Activated T-cell treated with anti-CD3 and anti-CD28 coated beads, Interleukin-2, amount 50 U/mL, for 72 hours (primary cell): ENCODE measurements at places on chromosomes 4 and X.

DNA sequence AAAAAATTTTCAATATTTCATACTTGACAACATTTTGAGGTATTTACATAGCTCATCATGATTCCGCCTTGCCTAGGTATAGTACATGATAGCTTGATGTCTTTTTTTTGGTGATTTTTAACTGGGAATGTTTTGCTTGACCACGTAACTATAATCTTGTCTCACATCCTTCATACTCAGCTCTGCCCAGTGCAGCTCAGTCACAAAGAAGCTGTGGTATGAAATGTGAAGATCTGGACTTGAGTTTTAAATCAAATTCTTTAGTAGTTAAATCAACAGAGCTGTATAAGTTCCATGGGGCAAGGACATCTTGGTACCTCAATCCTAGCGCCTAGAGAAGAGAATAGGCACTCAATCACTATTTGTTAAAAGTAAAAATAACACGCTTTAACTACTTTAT lies 276.3 kb upstream of the DKK2 start:
- DNase-seq, result no peak

GRCh38 chrX:136588036-136588435 lies 56.0 kb downstream of the VGLL1 start:
- no peak for DNase-seq

DNA sequence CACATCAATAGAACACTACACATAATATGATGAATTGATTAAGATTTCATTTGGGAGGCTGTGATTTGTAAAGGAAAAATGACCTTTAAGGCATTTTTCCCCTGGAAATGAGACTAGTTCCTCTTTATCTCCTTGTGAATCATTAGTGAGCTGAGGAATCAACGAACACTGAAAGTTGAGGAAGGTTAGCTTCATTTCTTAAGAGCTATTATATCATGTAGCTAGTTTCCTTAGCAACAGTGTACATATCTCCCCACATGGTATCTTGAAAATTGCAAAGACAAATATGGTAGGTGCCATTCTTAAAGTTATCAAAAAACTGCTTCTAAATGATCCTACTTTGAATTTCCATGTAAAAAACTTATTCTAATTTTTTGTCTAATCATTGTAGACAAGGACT lies 127.5 kb upstream of the NRK start:
- no peak for DNase-seq

DNA sequence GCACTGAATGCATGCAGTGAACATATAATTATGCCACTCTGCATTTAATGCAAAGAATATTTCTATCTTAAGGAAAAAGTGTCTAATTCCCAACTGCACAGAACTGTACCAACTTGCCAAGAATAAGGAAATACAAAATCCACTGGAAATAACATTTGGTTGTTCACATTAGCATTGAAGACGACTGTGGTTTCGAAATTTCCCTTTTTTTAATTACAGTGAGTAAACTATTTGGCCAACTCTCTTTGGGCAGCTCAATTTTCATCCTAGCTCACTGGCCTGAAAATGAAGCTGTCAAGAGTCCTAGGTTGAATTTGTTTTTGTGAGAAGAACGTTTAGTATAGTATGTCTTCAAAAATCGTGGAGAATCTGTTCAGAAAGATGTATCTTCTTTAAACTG lies 81.6 kb upstream of the MID1 start:
- DNase-seq, result no peak

GRCh38 chr4:162853788-162854187 lies 312.9 kb downstream of the NAF1 start:
- no peak for DNase-seq

DNA sequence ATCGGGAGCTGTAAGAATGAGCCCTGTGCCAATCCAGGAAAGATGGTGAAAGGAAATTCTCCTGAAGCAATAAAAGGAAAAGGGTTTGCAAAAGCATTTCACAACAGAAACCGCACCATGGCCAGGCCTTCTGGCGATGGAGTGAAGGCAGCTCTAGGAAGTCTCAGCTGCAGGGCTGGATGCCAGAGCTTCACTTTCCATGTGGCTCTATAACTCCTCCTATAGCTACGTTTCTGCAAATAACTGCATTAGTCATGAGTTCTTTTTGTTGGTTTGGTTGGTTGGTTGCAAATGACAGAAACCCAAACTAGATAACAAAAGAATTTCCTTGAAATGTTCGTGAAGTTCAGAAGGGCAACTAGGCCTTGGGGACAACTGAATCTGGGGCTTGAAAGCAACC lies 84.6 kb downstream of the RELL1 start:
- DNase-seq, result no peak

GRCh38 chrX:39065051-39065871 lies 264.0 kb downstream of the MID1IP1 start:
- no peak for DNase-seq

- no peak for DNase-seq
Measured at GRCh38 chr4:22625311-22625710, 67.4 kb upstream of the GBA3 start.

GRCh38 chr4:94833394-94833793 lies 75.6 kb downstream of the BMPR1B start:
- DNase-seq, result no peak

DNA sequence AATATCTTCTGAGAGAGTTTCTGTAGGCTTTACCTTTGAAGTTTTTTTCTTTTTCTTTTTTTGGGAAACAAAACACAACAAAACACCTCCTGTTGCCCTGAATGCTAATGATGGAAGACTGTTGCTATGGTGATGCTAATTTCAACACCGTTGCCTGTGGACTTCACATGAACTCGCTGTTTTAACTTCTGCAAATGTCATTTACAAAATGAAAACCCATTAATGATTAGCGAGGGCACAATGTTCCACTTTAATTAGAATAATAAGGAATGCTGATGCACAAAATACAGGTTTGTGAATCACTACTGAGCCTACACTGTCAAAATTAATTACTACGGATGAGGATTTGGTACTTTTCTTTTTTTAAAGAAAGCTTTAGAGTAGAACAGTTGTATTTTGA lies 227.1 kb upstream of the FTHL17 start:
- no peak for DNase-seq

- no peak for DNase-seq
Measured at GRCh38 chrX:16464369-16464768, 185.6 kb upstream of the S100G start.

GRCh38 chrX:131393426-131393825 lies 104.3 kb upstream of the IGSF1 start:
- no peak for DNase-seq

GRCh38 chr4:112693507-112693906 lies 56.6 kb downstream of the LARP7 start:
- DNase-seq, result no peak

- no peak for DNase-seq
Measured at GRCh38 chrX:1283093-1283492, 14.5 kb downstream of the CSF2RA start.

GRCh38 chr4:1211371-1211770 lies 37.6 kb downstream of the CTBP1 start:
- DNase-seq, result no peak

DNA sequence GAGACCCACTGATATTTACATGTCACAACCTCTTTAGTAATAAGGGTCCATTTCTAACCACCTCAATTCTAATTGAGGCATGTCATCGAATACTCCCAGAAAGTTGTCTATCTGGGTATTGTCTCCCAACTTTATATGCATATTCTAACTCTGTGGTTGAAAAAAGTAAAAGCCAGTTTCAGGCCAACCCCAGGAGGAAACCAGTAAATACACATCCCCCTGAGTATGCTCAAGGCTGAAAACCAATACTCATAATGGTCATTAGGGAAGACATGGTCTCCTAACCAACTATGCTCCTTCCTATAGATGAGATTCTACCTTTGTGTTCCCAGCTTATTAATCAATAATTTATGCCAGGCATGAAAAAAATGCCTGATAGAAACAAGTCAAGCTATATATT lies 96.6 kb downstream of the SH3KBP1 start:
- no peak for DNase-seq

DNA sequence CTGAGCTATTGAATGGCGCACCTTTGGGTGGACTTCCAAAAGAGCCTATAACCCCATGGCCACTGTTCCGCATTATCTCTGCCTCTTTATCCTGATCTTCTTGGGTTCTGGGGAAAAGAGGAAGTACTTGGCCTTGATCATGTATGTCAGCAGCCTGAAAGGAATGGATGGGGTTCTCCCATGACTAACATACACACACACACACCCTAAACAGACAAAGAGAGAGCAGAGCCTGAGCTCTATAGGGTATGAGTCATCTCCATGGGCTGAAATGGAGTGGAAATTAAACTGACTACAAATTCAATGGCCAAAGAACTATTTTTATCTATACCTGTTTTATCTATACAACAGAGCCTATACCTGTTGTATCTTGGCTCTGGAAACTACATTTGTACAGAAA lies 141.5 kb upstream of the MTMR8 start:
- no peak for DNase-seq

DNA sequence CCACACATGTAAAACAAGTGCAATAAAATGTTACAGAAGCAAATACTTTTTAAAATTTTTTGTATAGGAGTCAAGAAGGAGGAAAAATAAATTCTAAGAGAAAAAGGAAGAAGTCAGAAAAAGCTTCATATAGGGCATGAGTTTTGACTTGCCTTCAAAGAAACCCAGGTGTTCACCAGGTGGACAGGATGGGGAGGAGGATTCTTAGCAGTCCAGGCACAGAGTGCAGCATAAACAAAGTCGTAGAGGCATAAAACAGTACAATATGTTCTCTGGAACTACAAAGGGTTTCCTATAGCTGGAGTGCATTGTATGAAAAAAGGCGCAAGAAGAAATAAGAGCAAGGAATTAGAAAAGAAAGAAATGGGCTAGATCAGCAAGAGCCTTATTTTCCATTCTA lies 1.9 kb upstream of the SCFD2 start:
- no peak for DNase-seq

GRCh38 chr4:168221301-168221700 lies 97.3 kb downstream of the DDX60 start:
- DNase-seq, result no peak

GRCh38 chr4:141705747-141706377 lies 69.5 kb downstream of the IL15 start:
- DNase-seq, result no peak

- no peak for DNase-seq
Measured at GRCh38 chrX:68880846-68881552, 52.2 kb downstream of the EFNB1 start.

DNA sequence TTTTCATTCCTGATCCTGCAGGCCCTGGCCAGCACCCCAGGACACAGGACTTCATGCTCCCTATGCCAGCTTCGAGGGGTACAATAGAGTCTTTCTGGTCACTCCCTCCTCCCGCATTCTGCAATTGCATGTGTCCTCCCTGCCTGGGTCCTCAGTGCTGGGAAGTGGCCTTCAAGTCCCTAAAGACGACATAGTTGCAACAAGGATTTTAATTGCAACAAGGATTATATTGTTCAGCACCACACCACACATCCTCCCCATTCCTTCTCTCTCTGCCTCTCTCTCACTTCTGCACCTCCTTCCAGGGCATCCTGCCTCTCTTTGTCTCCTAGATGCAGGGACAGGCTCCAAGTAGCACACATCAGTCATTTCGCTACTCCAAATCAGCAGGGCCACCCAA lies 25.5 kb downstream of the SCD5 start:
- DNase-seq, result no peak

GRCh38 chrX:135629342-135629741 lies 84.1 kb upstream of the CT45A1 start:
- DNase-seq, result no peak

- DNase-seq, result no peak
Measured at GRCh38 chr4:17758485-17758884, 22.9 kb downstream of the FAM184B start.

DNA sequence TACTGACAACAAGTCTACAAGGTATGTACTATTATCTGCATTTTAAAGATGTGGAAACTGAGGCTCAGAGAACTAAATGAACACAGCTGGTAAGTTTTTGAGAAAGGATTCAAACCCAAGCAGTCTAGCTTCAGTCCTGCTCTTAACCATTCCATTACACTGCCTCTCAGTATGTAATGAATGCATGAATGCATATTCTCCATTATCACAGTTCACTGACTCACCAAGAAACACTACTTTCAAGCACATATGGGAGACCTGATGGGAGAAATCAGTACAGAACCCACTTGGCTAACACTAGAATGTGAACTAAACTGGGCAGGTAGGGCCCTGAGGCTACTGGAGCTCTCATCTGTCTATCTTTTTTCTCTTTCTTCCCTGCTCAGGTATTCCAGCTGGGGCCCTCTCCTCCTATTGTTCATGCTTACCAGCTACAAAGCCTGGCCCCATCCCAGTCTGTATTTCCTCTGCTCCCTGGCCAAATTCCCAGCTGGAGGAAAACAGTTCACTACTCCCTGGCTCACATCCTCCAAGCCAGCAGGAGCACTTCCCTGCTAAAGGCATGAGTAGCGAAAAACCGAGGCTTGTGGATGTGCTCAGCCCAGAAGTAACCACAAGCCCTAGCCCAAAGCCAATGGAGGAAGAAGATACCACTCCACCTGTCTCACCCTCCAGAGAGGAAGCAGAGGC lies 178.2 kb upstream of the ARHGEF9 start:
- DNase-seq, result no peak

DNA sequence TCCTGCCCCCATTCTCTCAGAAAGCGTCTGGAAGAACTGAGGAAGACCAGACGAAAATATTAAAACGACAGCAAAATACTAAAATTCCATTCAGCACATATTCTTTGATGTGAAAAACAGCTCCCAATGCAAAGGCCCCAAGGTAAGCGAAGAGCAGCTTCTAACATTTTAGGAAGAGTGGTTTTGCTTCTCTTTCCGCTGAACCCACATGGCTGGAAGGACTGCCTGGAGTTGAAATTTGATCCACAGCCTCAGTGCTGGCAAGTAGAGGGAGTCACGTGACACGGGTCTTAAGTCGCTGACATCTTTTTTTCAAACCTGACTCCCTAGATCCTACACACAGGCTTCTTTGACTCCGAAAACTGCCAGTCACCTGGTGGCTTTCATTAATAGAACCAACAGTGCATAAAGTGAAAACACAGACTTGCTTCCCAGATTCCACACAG lies at the start of gene FAM13A:
FAM13A (minus strand) TSS at position 233 of the 446 bp plus-strand sequence; CDS start at position 12, 221 bp downstream.
- DNase-seq, result no peak

DNA sequence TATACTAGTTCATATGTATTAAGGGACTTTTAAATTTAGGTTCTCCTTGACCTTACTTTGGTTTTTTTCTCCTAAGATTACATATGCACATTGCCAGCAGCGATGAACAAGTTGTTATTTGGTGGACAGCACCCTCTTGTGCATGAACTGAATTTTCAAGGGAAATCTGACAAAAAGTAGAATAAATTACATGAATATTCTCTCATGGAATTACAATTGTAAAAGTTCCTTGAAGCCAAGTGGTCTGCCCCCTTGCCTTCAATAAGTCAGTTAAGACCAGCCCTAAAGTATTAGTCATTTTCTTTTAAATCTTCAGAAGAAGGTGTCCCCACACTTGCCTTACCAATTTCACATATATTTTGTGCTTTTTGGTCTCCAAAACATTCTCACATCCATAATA lies 30.7 kb upstream of the SMARCA5 start:
- DNase-seq, result peak; percentile 3

DNA sequence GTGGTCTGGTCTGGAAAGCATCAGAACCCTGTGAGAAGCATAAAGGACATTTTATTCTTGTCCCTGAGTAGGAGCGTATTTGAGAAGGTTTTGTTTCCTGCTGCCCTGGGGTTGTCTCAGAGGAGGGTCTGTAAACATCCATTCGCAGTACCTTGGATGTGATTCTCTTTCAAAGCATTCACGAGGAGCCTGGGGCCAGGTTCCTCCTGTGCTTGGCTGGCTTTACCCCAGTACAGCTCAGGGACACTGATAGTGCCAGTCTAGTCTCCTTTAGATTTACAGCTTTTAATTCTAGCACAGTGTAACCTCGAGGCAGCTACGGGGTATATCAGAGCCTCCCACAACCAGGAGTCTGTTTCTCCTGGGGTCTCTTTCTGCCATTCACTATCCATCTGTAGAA lies 2.7 kb downstream of the CLRN2 start:
- no peak for DNase-seq
